AG10803 (cell line): ENCODE measurements at places on chromosomes 6 and 20.

- DNase-seq = peak; percentile 11
Observed at GRCh38 chr20:10992731-10993130, 318.9 kb upstream of the JAG1 start.

DNA sequence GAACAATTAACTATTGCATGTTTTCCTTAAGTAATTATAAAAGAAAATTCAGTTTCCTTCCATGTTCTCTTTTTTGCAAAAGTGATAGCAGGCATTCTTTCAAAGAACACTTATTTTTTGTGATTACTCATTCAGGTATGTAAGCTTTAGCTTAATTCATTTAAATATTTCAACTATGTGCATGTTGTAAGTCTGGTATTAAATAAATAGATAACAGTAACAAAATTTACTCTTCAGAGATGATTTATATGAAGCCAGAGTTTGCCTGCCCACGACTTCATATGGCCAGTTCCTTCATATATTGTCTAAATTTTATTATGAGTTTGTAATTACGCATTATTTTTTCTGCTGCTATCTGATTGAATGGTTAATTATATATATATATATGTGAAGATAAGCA, 110.9 kb downstream of the ADGRG6 start:
- DNase-seq = no peak

DNA sequence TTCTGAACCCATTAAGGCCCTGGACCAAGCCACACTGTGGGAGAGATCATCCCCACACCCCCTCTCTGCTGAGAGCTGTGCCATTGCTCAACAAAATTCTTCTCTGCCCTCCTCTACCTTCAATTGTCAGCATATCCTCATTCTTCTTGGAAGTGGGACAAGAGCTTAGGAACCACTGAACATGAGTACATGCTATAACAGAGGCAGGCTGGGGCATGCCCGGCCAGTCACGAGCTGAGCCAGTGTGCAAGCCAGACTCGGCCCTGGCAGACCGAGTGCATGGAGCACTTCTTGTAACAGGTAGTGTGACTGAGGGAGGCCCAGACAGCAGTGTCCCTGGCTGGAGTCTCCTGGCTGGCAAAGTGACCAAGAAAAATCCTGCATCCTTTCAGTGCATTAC, 149.2 kb downstream of the MOXD1 start:
- DNase-seq = peak; percentile 29

DNA sequence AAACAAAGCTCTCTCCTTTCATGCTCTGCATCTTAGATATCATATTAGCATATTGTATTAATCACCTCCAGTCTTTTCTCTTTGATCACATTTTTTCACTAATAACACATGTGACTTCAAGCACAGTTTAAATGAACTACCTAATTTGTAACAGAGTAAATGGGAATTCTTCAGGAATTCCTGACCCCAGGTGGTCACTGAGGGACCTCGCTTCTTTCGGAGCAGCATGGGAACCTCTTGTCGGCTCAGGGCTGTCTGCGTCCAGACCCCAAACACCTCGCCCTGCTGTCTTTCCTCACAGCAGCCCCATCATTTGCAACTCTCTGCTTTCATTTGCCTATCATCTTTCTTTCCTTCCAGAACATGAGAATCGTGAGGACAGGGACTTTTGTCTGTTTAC, 103.5 kb downstream of the DACT2 start:
- DNase-seq = no peak

GRCh38 chr6:159640722-159641482, 52.1 kb downstream of the SOD2 start:
- no peak for DNase-seq

DNA sequence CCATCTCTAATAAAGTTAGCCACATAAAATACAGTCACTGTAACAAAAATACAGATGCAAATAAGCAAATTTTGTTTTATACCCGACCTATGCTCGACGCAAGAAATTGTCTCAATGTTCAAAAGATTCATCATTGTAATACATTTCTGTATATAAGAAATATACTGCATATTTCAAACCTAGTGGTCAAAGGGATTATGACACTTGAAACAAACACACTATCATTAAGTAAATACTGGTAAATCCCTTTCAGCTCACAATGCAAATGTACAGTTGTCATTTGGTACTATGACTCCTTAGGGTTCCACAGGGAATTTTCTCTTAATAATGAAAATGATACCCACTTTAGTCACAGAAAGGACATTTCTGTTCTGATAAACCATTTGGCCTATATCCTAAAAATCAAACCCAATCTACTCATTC, 2.2 kb downstream of the HIVEP2 start:
- DNase-seq = peak; percentile 58

DNA sequence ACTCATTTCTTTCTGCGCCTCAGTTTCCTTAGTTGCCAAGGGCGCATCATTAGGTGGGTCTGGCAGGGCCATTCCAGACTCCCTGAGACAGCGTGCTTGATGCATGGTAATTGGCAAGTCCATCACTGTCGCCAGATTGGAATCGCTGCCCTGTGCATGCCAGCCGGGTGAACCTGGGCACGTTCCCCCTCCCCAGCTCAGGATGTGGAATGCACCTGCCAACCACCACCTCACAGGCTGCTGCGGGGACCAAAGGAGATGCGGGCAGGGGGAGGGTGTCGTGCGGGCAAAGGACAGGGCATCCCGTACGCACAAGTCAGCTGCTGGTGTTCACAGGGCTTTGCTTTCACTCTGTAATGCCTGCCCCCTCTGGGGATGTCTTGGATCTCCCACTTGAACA, 36.4 kb upstream of the PMEPA1 start:
- no peak for DNase-seq

DNA sequence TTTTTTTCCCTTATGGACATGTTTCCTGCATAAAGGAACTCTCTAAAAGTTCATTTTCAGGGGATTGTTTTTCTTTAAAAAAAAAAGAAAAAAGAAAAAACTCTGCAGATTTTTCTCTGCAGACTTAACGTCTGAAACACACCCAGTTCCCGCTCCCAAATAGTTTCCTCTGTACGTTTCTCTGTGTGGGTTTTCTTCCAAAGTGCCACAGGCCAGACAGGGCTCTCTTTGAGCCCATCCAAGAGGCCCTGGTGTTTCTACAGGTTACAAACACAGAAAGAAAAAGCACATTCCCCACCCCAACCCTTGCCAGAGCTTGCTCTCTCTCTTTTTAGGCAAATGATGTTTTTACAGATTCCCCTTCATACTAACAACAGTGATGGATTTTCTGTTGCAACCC, 258.6 kb downstream of the FNDC1 start:
- DNase-seq = no peak

GRCh38 chr6:35280903-35281302, 16.7 kb upstream of the DEF6 start:
- no peak for DNase-seq
